ENCODE measurements at places on chromosomes 7 and 10. TPM values are rescaled to one million over a fixed set of nuclear protein-coding genes. Genes with fewer than 3 reads are reported as not detected.

Gene UBE2D1
- polyA plus RNA-seq: 19.2 TPM

Gene WEE2
- not detected for polyA plus RNA-seq

Gene SMC3
- polyA plus RNA-seq: 21.6 TPM

Gene MARCHF5
- 15.0 TPM for polyA plus RNA-seq

Gene TUBGCP2
- polyA plus RNA-seq: 51.1 TPM

Gene CYP26C1
- not detected for polyA plus RNA-seq

Gene MBL2
- not detected for polyA plus RNA-seq

Gene CHRM2
- not detected for polyA plus RNA-seq

Gene CALHM1
- polyA plus RNA-seq: not detected

Gene ZNF800
- polyA plus RNA-seq: 6.0 TPM

Gene PTPRZ1
- not detected for polyA plus RNA-seq

Gene COMMD3
- 61.9 TPM for polyA plus RNA-seq

Gene PRLHR
- under 0.01 TPM for polyA plus RNA-seq

Gene TACR2
- polyA plus RNA-seq: 6.0 TPM

Gene RSBN1L
- 7.9 TPM for polyA plus RNA-seq

Gene BBS9
- polyA plus RNA-seq: 2.4 TPM

Gene EPO
- polyA plus RNA-seq: not detected

Gene HPSE2
- polyA plus RNA-seq: 0.52 TPM

Gene SHH
- 1.8 TPM for polyA plus RNA-seq

Gene KCNMA1
- 16.8 TPM for polyA plus RNA-seq

Gene HABP2
- polyA plus RNA-seq: not detected
